ENCODE measurements at places on chromosomes 5 and 9.

DNA sequence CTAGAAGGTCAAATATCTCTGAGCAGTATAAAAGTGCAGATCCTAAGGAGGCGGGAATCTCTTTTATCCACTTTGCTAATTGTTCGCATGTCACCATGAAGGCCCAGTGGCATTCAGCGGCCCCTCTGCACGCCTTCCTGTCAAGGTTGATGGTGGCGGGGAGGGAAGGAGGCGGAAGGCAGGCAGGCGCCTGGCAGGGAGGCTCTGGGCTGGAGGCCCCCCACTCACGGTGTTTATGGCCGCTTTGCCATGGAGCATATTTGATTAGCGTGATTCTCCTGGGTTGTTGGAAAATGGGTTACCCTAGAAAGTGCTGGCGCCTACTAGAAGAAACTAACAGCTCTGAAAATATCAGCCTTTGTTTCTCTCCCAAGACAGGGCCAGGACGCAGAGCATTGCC is 209.6 kb downstream of the FSTL4 start:
- no peak for DNase-seq

DNA sequence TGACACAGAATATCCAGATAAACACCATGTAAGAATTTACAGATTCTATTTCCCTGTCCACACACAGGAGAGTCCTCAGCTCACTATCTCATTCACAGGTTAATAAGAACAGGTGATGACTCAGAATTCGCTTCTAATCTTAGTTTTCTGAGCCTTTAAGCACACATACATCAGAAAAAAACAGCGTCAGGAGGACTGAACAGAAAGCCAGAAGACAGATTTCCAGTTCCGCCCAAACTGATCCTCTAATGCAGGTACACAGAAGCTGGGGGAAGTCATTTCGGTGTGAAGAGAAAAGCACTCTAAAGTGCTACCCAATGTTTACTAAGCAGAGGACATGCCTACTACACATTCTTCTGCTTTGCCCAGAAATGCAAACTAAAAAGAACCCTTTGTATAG is 1.6 kb downstream of the CEMIP2 start:
- no peak for DNase-seq

GRCh38 chr9:617445-618085 is 223.9 kb upstream of the DMRT1 start:
- DNase-seq: no peak

DNA sequence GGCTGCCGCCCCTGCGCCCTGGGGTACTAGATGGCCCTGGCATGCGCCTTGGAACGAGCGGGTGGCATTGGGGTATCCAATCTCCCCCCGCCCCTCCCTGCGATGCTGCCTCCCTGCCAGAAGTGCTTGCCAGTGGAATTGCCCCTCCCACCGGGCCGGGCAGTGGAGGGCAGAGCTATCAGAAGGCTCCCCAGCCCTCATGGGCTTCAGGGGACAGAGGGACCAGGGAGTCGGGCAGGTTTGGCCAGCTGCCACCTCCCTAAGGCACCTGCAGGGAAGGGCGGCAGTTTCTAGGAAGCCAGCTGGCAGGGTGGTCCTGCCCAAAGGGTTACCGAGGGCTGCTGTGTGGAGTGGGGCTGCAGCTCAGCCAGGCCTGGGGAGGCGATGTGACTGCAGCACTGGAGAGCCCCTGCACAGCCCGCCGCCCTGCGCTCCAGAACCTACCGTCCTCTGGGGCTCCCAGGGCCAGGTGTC is 52.8 kb upstream of the EGFL7 start:
- no peak for DNase-seq

DNA sequence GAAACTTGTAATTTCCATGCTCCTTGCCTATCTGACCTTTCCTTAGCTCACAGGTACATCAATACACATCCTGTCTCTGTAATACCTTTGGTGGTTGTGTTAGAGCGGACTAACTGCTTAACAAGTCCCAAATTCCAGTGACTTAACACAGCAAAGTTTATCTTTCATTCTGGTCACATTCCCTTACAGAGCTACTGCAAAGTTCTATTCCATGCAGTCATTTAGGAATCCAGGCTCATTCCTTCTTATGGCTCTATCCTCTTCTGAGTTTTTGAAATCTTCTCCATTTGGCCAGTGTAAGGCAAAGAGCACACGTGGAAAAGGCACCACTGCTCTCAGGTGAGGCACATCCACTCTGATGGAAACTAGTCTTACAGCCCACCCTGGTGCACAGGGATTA is 238.6 kb upstream of the ANKRD55 start:
- DNase-seq: no peak

- DNase-seq: no peak
Observed at GRCh38 chr5:107104040-107104995, 566.4 kb downstream of the EFNA5 start.

DNA sequence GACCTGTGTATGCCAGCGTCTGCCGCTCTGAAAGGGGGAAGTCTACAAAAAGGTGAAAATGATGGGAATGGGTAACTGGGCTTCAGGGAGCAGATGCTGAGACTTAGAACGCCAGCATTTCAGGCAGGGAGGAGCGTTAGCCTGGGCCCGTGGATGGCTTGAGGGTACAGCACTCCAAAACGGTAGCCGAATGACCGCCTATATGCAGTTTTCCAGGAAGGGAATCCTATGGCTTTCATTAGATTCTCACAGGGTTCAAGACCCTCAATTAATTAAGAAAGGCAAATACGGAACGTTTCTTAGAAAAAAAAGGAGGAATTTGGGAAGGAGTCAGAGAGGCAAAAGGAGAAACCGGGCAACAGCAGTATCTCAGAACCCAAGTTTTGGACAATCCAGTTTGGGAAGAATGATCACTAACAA is 639 bp downstream of the AMACR start:
- peak; percentile 32 for DNase-seq

DNA sequence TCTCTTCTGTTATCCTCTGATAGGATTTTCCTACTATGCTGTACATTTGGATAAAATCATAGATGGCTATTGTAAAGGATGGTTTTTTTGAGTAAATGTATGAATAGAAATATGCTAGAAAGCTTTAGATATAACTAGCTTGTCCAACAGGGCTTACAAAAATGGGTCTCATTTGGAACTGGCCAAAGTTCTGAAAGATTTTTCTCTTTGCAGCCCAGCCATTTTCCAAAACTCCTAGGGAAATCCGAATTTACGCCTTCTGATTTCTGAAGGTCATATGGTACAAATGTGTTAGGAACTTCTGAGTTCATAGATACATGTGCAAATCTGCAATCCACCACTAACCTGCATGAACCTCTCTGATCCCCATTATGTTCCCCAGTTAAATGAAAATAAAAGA is 603.9 kb upstream of the C9orf72 start:
- no peak for DNase-seq
